SW 1271 (cell line): ENCODE measurements at places on chromosomes 7 and 10.

GRCh38 chr7:50852901-50853300 lies 70.2 kb upstream of the GRB10 start:
- no peak for DNase-seq

GRCh38 chr10:86813101-86813500 lies 56.7 kb downstream of the BMPR1A start:
- DNase-seq, result no peak

DNA sequence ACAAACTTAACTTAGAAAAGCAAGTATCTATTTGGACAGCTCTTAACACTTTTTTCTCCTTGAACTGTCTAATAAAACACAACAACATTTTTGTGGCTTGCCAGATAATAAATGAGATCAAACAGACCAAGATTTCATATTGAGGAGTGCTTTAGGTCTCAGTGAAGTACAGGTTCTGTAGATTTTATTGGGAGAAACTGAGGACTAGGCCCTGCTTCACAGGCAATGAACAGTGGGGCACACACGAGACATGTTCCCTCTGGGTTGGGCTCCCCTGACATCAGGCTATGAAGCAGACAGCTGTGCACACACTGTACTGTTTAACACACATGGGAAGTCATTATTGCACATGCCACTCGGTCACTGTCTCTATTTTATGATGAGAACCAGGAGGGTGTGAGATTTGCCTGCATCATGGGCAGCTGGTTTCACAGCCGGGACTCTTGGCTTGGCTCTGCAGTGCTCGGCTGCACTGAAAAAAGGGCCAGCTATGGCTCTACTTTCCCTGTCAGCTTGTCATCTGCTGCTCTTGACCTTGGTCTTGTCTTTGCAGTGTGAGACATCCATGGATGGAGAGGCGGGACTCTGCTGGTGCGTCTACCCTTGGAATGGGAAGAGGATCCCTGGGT lies 4.2 kb downstream of the IGFBP1 start:
- DNase-seq, result no peak

GRCh38 chr10:103736044-103736443 lies 119.3 kb downstream of the SH3PXD2A start:
- no peak for DNase-seq
